ENCODE measurements at places on chromosomes 7 and 10.

DNA sequence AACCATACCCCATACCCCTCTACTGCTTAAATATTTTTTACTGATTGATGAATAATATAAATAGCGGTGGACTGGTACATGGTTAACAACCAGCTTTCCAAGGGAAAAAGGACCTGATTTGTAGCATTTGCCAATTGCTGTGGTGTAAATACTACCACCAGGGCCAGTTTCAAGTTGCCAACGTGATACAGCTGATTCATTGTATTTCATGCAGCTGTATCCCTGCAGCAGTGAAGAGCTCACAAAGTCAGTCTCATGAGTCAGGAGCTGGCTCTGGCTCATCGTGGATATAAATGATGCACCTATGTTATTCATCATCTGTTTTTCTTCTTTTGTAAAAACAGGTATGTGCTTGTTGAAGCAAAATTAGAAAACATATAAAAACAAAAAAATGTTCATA is 15.2 kb downstream of the CALML5 start:
- DNase-seq = no peak

- no peak for DNase-seq
Observed at GRCh38 chr7:41415051-41415450, 287.8 kb downstream of the INHBA start.

GRCh38 chr7:155071121-155071651 is 1.1 kb downstream of the HTR5A start:
- DNase-seq = no peak

DNA sequence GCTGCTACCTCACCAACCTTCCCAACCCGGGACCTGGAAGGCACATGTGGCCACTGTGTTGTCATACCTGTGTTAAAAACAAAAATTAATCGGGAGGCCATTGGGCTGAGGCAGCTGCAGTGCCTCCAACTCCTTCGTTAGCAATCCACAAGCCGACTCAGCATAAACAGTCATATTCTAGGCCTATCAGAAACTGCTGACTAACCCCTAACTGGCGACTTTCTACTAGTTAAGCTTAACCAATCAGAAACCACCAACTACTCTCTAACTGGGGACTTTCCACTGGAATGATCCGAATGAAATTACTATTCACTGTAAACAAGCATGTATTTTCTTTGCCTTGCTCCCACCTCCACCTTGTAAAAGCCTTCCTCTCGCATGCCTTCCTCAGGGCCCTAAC is 14.1 kb upstream of the TMEM72 start:
- no peak for DNase-seq

GRCh38 chr10:3323865-3324498 is 151.4 kb upstream of the PITRM1 start:
- no peak for DNase-seq

- no peak for DNase-seq
Observed at GRCh38 chr10:119531067-119531466, 11.5 kb downstream of the RGS10 start.

GRCh38 chr7:130973637-130974036 is 239.6 kb upstream of the KLF14 start:
- DNase-seq = no peak

DNA sequence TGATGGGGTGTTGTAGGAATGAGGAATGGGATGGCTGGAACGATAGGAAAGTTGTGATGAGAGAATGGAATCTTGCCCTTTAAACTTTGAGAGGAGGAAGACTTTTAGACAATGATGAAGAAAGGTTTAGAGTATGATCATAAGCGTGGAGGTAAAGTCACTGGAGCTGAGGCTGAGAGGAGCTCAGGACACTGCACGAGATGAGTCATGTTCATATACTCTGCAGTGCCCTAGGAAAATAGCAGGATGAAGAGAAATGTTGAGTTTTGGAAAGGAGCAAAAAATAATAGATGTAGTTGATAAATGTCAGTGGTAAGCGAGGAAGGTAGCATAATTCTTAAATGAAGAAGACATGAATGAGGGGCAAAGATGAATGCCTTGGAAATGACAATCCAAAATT is 28.3 kb upstream of the CUL1 start:
- DNase-seq = no peak

GRCh38 chr10:103395754-103396066 is 565 bp downstream of the ATP5MK start:
- DNase-seq = no peak

DNA sequence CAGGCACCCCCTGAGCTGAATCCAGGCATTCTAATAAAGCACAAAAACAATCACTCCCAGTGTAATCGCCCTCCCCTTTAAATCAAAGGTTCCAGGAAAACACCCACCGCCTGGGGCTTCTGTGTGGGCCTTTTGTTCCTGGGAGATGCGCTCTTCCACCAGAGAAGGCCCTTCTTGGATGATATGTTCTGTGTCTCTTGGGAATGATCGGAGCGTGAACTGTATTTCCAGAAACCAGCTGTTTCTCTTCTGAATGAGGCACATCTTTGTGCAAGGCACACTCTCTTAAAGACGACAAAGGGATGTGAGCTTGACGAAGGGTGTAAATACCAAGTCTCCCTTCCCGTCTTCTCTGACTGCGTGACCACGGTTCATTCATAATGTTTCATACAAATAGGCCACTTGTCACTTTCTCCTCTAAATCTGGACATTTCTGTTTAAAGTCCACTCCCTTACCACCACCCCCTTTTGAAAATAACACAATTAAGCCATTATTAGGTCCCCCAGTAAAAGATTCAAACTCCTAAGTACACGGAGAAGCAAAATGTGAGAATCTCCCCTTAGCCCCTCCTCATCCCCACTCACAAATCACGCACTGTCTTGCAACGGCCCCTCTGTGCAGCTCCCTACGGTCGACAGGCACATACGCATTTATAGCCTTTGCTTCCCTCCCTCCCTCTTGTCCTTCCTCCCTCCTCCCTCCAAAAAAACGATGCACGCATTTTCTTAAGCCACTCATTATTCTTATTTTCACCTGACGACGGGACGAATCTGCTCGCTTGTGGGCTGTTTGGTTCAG is 45.6 kb upstream of the ENO4 start:
- no peak for DNase-seq

DNA sequence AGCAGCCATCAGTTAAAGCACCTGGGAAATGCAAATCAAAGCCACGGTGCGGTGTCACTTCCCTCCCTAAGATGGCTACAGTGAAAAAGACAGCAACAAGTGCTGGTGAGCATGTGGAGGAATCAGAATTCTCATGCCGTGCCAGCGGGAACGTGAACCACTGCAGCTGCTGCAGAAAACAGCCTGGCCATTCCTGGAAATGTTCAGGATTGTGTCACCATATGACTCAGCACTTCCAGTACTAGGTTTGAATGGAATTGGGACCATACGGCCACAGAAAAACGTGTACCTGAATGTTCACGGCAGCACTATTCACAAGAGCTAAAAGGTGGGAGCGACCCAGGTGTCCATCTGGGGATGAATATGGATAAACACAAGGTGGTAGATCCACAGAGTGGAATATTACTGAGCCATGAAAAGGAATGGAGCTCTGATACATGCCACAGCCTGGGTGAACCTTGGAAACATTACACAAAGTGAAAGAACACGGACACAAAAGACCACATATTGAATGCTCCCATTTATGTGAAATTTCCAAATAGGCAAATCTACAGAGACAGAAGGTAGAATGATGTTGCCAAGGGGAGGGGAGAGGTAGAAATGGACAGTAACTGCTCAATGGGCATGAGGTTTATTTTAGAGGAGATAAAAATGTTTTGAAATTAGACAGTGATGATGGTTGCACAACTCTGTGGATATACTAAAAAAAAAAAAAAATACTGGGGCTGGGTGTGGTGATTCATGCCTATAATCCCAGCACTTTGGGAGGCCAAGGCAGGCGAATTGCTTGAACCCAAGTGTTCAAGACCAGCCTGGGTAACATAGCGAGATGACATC is 61.6 kb downstream of the MICALL2 start:
- DNase-seq = no peak

GRCh38 chr7:115005953-115006352 is 84.1 kb downstream of the MDFIC start:
- no peak for DNase-seq

DNA sequence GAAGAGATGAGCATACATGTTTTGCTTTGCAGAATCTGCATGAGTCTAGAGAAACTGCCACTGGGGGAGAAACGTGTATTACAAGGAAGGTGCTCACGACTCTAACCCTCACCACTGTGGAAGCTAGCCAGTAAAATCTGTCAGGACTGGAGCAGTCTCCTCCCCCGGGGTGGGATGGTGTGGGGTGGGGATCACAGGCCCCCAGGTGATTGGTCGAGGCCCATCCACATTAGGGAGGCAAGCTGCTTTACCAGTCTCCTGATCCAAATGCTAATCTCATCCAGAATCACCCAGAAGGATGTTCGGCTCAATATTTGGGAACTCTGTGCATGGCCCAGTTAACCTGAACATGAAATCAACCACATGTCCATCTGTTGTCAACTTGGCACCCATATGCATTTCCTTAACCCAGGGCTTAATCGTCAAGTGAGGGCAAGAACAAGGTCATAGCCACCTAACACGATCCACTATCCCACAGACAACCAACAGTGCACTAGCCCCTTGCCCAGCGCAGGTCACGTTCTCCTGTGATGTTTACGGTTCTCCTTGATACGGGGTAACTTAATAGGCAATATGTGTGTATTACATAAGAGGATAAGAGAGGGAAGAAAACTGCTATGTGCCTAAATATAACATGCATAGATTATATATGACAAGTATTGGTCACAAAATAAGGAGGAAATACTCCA is 40.8 kb downstream of the DNAJB6 start:
- DNase-seq = no peak

DNA sequence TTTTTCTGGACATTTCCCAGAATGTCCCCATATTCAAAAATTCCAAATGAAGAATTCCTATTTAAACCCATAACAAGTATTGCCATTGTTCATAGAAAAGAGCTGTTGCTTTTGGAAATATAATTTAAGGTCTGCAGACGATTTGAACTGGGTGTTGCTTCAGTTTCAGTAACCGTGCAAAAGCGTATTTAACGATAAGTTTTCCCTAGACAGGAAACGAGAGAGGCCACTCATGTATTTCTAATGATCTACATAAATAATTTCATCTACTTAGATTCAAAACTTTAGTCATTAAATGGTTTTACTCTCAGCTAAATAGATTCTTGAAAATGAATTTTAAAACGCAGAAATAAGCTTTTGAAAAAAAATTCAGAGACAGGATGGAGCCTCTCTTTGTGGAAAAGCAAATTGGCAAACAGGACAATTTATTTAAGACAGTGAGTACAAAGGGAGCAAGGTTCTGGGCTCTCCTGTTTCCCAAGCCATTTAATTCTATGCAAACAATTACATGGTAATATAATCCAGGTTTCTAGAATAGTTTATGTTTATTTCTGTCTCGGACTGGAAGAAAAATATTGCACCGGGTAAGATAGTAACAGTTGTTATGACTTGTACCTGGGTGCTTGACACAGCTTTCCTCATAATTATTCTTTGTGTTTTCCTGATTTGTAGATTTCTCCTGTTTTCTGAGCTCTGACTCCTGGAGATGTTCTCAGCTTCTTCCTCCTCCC is 263.0 kb downstream of the BAMBI start:
- no peak for DNase-seq

- DNase-seq = no peak
Observed at GRCh38 chr7:106770191-106770590, 94.9 kb upstream of the PIK3CG start.

GRCh38 chr7:88299126-88299525 is 7.6 kb downstream of the STEAP4 start:
- no peak for DNase-seq

GRCh38 chr7:27826357-27826756 is 86.4 kb downstream of the TAX1BP1 start:
- no peak for DNase-seq

DNA sequence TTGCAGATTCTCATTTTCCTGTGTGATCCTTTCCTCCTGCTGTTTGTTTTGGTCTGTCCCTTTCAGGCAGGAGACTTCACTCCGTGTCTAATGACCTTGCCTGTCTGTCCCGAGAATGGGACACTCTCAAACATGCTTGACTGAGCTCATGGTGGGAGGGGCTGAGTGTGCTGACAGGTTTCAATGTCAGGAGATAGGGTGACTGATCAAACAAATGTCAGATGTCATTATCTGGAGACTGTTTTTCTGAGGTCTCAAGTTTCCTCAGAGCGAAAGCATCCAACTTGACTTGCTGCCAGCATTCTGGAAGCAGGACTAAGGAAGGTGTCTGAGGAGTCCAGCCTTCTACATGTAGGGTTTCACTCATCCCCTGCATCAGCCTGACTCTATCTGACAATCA is 228.8 kb upstream of the KIAA1217 start:
- DNase-seq = no peak

- no peak for DNase-seq
Observed at GRCh38 chr7:106865130-106866041, at the start of gene PIK3CG. Gene PIK3CG, plus strand, starts transcription at chr7:106865282. Its CDS starts 2,280 bp downstream, at chr7:106867562.

DNA sequence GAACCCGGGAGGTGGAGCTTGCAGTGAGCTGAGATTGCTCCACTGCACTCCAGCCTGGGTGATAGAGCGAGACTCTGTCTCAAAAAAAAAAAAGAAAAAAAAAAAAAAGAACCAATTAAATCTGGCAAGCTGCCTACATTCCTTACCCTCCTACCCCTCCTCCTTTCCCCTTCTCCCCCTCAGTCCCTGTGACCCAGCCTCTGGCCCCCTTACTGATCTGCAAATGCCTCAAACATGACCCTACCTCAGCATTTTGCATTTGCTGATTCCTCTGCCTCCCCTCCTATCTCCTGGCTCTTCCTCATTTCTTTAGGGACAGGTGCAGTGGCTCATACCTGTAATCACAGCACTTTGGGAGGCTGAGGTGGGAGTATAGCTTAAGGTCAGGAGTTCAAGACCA is 19.3 kb downstream of the CDHR3 start:
- DNase-seq = no peak

GRCh38 chr7:2202361-2202761 is 30.4 kb downstream of the MAD1L1 start:
- no peak for DNase-seq

DNA sequence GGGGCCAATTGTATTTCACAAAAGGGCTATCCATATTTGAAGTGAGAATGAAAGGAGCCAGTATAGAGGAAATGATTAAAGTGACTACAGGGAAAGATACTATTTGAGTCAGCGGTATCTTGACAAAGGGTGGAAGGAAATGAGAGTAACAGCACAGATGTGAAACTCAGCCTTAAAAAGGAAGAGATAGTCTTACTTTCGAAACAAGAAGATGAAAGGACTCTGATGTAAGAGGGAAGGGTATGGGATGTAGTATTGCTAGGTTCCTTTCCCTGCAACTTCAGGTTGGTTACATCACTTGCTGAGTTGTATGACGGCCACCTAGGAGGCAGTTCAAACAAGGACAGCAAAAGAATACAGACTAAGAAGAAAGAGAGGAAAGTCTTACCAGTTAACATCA is 13.7 kb downstream of the CISD1 start:
- no peak for DNase-seq
